Ascending aorta (tissue), 2 donors: ENCODE measurements at places on chromosomes 16 and 17. TPM values are rescaled to one million over a fixed set of nuclear protein-coding genes. Genes with fewer than 3 reads are reported as not detected.

DNA sequence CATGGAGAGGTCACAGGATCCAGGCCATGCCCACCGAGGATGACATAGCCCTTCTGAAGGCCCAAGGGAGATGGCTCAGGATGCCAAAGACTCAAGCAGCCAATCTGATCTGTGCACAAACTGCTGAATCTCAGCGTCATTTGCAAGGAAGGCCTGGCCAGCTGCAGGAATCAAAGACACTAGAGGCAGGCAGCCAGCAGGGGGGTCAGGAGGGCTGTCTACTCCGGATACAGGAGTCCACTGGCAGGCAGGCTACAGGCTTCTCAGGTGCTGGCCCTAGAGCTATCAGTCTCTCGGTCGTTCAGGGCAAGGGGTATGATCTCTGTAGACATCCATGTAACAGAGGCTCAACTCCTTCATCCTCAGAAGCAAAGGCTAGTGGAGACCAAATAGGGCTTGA, 1735.3 kb downstream of the TP53TG3F start:
- DNase-seq = no peak
- no peaks in the 10 kb centered on the region for H3K27me3 ChIP-seq
- no peaks in the 10 kb centered on the region for H3K36me3 ChIP-seq

The CA4 gene
- 35.3 TPM for total RNA-seq

DNA sequence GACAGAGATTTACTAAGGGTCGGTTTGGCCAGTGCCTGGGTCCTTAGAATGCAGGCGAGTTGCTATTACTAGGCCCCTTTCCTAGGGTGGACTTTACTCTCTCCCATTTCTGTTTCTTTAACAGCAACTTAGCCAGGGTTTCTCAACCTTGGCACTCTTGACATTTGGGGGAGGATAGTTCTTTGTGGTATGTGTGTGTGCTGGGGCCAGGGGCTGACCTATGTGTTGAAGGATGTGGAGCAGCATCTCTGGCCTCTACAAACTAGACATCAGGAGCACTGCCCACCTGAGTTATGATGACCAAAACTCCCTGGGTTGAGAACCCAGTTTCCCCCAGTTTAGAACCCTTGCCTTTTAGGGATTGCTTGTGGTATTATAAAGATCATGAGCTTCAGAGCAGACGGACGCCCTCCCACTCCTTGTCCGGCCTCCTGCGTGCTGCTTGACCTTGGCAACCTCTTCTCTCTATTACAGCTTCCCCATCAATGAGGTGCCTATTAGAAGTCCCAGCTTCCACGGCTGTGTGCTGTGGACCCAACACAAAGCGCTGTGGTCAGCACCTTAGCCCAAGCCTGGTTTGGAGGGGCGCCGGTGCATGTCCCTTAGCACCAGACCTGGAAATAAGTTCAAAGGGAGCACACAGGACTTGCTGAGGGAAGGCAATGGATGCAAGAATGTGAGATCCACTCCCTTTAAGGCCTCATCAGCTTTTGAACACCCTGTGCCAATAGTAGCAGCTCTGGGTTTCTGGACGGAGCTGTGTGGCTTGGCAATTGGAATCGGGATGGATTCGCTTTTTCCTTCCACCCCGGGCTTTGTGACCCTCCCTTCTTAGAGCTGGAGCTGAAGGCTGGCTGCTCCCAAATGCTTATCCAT, 239.2 kb upstream of the MAF start:
- H3K27me3 ChIP-seq = no peaks in the 10 kb centered on the region
- no peak overlapping the region for H3K27ac ChIP-seq
- no peak for DNase-seq
- no peaks in the 10 kb centered on the region for H3K4me1 ChIP-seq

DNA sequence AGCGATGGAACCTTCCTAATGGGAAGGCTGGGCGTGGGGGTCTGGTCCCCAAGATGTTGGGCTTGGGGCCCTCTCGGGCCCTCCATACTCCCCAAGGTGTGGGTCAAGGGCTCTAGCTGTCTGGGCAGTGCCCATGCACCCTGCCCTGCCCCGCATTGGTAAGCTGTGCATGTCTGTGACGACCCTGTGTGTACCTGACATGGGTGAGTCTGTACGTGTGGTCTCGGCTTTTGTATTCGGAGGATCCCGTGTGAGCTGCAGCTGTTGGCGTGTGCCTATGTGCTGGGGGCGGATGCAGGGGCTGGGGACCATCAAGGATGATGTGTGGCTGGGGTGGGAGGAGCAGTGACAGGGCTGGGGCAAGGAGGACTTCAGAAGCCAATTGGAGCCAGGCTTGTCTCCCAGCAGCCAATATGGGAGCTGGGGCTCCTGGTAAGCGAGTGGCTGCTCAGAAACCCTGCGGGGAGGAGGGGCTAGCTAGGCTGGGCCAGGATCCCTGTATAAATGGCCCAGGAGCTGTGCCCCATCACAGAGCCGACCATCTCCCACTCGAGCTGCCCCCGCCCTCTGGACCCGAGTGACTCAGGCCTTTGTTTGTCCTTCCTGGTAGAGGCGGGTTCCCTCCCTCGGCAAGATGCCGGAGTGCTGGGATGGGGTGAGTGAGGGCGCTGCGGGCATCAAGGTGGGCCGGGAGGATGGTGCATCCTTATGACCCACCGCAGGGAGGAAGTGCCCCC, at the start of gene NDRG4:
Gene NDRG4 (plus strand): TSS at position 529 of the 737 bp plus-strand sequence. CDS start 106 bp downstream, at position 635.
- H3K36me3 ChIP-seq = no peaks in the 10 kb centered on the region
- peaks cover 3% of the 10 kb centered on the region for H3K4me1 ChIP-seq
- H3K27ac ChIP-seq = no peak within 1 kb of the TSS
- H3K27me3 ChIP-seq = no peaks in the 10 kb centered on the region
- DNase-seq = peak; percentile 77

DNA sequence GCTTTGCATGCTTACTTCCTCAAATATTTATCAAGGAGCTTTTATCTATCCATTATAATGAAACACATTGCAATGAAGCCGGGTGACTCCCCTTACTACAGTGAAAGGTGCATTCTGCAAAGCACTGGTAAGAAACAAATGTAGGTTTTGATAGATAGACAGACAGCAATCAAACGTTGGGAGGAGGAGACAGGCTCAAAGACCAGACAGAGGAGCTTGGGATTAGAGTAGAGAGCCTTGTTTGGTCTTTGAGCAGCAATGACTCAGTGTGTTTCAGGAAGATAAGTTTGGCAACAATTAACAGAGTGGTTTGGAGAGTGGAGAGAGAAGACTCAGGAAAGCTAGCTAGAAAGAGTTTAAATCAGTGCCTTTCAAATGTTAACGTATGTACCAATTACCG, 68.8 kb downstream of the ZNF18 start:
- no peak for DNase-seq
- no peaks in the 10 kb centered on the region for H3K27me3 ChIP-seq
- H3K4me3 ChIP-seq = no peak overlapping the region

DNA sequence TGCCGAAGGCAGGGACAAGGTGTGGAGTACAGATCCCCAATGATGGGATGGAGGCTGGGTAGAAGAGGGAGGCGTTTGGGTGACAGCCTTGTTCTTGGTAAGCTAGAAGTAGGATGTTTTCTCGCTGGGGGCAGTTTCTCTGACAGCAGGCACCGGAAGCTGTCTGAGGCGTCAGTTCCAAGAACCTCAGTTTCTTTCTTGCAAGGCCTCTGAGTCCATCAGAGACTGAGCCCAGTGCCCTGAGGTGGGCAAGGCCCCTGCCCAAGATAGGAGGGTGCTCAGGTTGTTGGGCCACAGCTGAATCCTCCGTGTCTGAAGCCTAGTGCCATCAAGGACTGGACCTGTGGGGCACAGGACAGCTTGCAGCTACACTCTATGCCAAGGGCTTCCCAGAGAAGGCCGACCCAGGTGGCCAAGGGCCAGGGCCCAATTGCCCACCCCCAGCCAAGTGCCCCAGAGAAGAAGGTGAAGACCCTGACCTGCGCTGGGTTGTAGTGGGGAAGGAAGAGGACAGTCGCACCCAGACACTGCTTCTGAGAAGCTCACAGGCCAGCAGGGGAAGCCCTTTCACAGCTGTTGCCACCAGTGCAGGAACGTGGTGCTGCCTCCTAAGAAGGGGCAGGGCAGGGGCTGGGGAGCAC, 13.1 kb downstream of the CYB5D2 start:
- H3K4me3 ChIP-seq = no peak overlapping the region
- H3K36me3 ChIP-seq = peaks cover 44% of the 10 kb centered on the region
- H3K4me1 ChIP-seq = peaks cover 3% of the 10 kb centered on the region
- H3K27ac ChIP-seq = no peak overlapping the region
- no peaks in the 10 kb centered on the region for H3K27me3 ChIP-seq
- no peak for DNase-seq

GRCh38 chr17:65473985-65474384, 87.5 kb downstream of the AXIN2 start:
- no peak overlapping the region for H3K4me3 ChIP-seq
- H3K27me3 ChIP-seq = no peaks in the 10 kb centered on the region
- peak overlapping the region; percentile 95 for H3K27ac ChIP-seq
- no peaks in the 10 kb centered on the region for H3K4me1 ChIP-seq

DNA sequence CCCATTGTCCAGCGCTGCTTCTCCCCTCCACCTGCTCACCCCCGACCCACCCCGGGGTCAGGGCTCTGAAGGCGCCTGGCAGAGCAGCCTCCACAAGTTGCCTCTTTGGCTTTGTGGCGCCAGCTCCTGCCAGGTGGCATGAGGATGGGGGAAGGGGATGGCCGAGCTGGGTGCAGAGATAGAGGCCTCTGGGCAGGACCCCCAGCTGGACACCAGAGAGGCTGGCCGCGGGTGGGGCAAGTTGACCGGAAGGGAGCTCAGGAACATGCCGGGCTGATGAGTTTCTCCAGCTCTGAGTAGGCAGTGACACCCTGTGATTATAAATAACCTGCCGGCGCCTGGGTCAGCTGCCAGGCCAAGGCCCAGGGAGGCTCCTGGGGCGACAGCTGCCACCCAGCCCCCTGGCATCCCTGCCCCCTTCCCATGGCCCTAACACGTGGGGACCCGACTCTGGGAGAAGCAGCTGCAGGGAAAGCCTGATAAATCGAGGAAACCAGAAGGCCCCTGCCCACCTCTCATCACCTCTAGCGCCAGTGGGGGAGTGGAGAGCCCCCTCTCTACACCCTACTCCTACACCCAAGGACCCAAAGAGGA, 729 bp downstream of the P2RX5 start:
- peak overlapping the region; percentile 51 for H3K4me3 ChIP-seq
- H3K4me1 ChIP-seq = peaks cover 5% of the 10 kb centered on the region
- H3K36me3 ChIP-seq = no peaks in the 10 kb centered on the region
- H3K27me3 ChIP-seq = peaks cover 8% of the 10 kb centered on the region
- no peak overlapping the region for H3K27ac ChIP-seq
- DNase-seq = no peak

- no peak overlapping the region for H3K27ac ChIP-seq
- H3K27me3 ChIP-seq = no peaks in the 10 kb centered on the region
- H3K36me3 ChIP-seq = no peaks in the 10 kb centered on the region
These were observed 361.9 kb downstream of the C16orf95 start for GRCh38 chr16:86955136-86955855.

The DNAI2 gene
- not detected for total RNA-seq

- no peaks in the 10 kb centered on the region for H3K4me1 ChIP-seq
- H3K27ac ChIP-seq = no peak overlapping the region
- no peaks in the 10 kb centered on the region for H3K36me3 ChIP-seq
- no peak for DNase-seq
These were observed 15.2 kb downstream of the CNGB1 start for GRCh38 chr16:57955572-57956188.

The RASD1 gene
- 293 TPM for total RNA-seq

GRCh38 chr17:65498816-65499215, 62.6 kb downstream of the AXIN2 start:
- no peaks in the 10 kb centered on the region for H3K27me3 ChIP-seq
- H3K4me3 ChIP-seq = no peak overlapping the region
- DNase-seq = no peak
- H3K4me1 ChIP-seq = no peaks in the 10 kb centered on the region
- no peaks in the 10 kb centered on the region for H3K36me3 ChIP-seq
- H3K27ac ChIP-seq = no peak overlapping the region

DNA sequence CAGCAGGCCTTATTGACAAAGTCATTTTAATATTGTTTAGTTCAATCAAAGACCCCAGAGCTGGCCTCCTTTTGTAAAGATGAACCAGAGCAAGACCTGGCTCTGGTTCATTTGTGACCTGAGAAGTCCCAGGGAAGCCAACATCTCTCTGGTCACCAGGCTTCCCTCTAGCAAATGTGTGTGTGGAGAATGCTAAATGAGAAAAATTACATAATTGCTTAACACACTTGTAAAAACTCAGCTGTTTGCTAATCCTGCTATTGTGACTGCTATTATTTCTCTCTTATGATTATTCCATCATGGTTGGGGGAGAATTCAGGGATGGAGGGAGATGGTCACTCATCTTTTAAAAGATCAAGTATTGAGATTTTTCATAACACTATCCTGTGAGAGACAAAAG, 94.3 kb upstream of the CLEC3A start:
- H3K4me3 ChIP-seq = no peak overlapping the region
- no peak overlapping the region for H3K27ac ChIP-seq
- DNase-seq = no peak
- H3K4me1 ChIP-seq = no peaks in the 10 kb centered on the region

DNA sequence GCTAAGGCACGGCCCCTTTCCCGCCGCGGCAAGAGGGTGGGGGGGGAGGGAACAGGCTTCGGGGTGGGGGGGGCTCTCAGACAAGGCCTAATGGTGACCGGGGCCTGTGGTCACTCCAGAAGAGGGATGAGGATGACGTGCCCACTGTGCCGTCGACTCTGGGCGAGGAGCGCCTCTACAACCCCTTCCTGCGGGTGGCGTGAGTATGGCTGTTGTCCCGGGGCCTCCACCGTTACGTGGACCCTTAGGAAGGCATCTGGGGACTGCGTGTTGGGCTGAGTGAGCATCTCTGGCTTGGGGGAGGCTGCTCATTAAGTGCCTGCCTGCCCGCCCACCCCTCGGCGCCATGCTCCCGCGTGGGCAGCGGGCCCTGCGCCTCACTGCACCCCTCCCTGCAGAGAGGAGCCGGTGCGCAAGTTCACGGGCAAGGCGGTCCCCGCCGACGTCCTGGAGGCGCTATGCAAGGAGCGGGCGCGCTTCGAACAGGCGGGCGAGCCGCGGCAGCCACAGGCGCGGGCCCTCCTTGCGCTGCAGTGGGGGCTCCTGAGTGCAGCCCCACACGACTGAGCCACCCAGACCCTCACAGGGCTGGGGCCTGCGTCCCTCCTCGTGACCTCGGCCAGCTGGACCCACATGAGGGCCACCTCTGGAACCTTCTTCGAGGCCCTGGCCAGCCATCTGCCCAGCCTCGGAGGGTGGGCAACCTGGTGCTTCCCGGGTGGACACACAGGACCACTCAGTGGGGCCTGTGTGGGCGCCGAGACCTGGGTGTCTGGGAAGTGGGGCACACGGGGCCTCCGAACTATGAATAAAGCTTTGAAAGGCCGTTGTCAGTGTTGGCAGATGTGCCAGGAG, 2.2 kb downstream of the HAGHL start:
- no peak overlapping the region for H3K27ac ChIP-seq
- peaks cover 19% of the 10 kb centered on the region for H3K4me1 ChIP-seq
- no peak for DNase-seq
- peaks cover 13% of the 10 kb centered on the region for H3K27me3 ChIP-seq
- peaks cover 37% of the 10 kb centered on the region for H3K36me3 ChIP-seq
- H3K4me3 ChIP-seq = no peak overlapping the region

- H3K27me3 ChIP-seq = no peaks in the 10 kb centered on the region
- H3K4me3 ChIP-seq = no peak overlapping the region
- H3K4me1 ChIP-seq = no peaks in the 10 kb centered on the region
- H3K36me3 ChIP-seq = no peaks in the 10 kb centered on the region
These were observed 29.7 kb upstream of the WSCD1 start for GRCh38 chr17:6040504-6040903.
